AML-193 (cell line): ENCODE measurements at places on chromosomes 16 and 17.

- DNase-seq, result peak; percentile 48
These were observed 2.8 kb upstream of the FUS start for GRCh38 chr16:31177136-31177535.

- DNase-seq, result peak; percentile 12
These were observed 38.3 kb downstream of the REXO5 start for GRCh38 chr16:20844588-20844987.

DNA sequence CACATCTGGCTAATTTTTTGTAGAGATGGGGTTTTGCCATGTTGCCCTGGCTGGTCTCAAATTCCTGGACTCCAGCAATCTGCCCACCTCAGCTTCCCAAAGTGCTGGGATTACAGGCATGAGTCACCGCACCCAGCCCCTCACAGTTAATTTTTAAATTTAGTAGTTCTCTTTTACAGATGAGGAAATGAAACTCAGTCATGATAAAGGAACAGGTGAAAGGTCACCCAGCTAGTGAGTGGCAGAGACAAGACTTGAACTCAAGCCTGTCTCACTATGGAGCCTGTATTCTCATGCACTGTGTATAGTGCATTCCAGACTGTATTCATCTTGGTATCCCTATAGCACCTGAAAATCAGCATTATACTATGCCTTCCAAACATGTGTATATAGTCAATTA is 77.1 kb upstream of the WSB1 start:
- DNase-seq, result no peak

- DNase-seq, result no peak
These were observed 23.4 kb upstream of the IL17C start for GRCh38 chr16:88614818-88615580.

GRCh38 chr17:8639709-8640108 is 9.2 kb upstream of the MYH10 start:
- DNase-seq, result no peak

DNA sequence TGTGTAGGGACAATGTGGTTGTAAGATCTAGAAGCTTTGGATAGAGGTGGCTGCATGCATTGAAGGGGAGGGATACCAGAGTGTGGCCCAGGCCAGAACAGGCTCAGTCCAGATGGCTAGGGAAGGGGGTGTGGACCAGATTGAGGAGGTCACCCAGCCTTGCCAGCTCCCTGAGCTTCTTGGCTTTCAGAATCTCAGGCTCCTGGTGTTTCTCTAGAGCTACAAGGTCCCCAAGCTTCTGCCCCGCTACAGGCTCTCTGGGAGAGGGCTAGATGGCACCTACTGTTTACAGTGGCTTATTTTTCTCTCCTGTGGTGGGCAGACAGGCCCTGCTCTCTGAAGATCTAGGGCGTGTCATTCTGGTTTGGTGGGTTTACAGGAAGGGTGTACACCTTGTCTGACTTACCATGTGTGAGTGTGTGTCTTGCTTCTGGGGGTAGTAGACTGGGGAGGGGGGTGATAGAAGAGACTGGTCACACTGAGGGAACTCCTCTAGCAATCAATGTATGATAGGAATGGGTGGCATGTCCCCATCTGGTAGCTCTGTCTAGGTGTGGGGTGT is 1.1 kb downstream of the RARA start:
- no peak for DNase-seq

DNA sequence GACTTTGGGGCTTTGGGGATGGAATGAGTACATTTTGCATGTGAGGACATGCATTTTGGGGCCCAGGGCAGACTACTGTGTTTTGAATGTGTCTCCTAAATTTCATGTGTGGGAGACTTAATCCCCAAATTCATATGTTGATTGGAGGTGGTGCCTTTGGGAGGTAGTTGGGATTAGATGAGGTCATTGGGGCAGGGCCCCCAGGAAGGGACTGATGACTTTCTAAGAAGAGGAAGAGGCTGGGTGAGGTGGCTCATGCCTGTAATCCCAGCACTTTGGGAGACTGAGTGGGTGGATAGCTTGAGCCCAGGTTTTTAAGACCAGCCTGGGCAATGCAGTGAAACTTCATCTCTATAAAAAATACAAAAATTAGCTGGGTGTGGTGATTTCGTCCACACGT is 42.8 kb upstream of the RAI1 start:
- DNase-seq, result no peak

DNA sequence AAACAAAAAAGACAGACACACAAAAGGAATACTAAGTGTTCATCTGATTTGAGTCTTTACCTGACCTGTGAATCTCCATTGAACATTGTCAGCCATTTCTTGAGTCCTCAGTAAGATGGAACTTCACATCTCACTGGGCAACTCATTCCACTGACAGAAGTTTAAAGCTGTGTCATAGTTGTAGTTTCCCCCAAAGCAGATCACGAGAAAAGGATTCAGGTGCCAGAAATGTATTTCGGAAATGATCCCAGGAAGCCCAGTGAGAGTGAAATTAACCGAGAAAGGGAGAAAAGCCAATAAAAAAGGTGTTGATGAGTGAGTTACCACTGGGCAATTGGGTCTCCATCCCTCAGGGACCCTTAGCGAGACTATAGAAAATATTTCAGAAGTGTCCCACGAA is 6.5 kb downstream of the CHD9 start:
- DNase-seq, result no peak

- no peak for DNase-seq
These were observed 4.2 kb downstream of the MFAP4 start for GRCh38 chr17:19382531-19383444.

DNA sequence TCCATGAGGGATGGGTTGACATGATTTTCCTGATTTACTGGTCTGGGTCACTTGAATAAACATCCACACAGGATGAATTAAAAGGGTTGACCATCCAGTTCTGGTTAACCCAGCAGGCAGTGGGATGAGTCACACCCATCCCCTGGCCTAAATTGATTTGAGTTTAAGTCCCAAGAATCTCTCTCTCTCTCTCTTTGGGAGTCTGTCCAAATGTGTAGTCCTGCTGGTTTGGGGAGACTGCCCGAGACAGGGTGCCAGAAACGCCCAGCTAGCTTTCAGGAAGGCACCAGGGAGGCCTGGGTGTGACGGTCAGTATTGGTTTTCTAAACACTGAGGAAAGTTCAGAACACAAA is 38.8 kb downstream of the SCPEP1 start:
- no peak for DNase-seq

GRCh38 chr17:57747221-57748017 is 2.3 kb upstream of the CCDC182 start:
- peak; percentile 73 for DNase-seq

- no peak for DNase-seq
These were observed 1.8 kb downstream of the SSTR5 start for GRCh38 chr16:1074379-1074649.

GRCh38 chr16:627454-628239 is 3.1 kb upstream of the WFIKKN1 start:
- no peak for DNase-seq

- no peak for DNase-seq
These were observed 559.5 kb upstream of the CDH11 start for GRCh38 chr16:65681406-65681805.

- DNase-seq, result no peak
These were observed 18.4 kb downstream of the PARN start for GRCh38 chr16:14611660-14612059.

GRCh38 chr16:74774223-74775139 is at the start of gene FA2H:
FA2H (minus strand) TSS chr16:74774820; CDS start chr16:74774755, 65 bp downstream.
- DNase-seq, result no peak

DNA sequence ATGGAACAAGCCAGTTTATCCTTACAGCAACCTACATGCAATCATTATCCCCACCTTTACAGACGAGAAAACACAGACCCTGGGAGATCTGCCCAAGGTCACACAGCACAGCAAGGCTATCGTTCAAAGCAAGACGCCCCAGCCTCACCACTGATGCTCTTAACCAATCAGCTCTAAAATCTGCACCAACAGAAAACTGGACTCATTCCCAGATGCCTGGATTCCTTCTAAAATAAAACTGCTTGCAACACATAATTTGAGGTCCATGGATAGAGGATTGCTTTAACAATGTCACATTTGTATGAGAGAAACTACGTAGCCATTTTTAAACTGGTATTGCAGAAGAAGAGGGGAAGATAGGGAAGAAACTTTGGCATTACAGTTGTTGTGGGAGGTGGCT is 6.8 kb downstream of the COTL1 start:
- DNase-seq, result no peak

- no peak for DNase-seq
These were observed 1.8 kb downstream of the CNTNAP4 start for GRCh38 chr16:76278980-76279379.

DNA sequence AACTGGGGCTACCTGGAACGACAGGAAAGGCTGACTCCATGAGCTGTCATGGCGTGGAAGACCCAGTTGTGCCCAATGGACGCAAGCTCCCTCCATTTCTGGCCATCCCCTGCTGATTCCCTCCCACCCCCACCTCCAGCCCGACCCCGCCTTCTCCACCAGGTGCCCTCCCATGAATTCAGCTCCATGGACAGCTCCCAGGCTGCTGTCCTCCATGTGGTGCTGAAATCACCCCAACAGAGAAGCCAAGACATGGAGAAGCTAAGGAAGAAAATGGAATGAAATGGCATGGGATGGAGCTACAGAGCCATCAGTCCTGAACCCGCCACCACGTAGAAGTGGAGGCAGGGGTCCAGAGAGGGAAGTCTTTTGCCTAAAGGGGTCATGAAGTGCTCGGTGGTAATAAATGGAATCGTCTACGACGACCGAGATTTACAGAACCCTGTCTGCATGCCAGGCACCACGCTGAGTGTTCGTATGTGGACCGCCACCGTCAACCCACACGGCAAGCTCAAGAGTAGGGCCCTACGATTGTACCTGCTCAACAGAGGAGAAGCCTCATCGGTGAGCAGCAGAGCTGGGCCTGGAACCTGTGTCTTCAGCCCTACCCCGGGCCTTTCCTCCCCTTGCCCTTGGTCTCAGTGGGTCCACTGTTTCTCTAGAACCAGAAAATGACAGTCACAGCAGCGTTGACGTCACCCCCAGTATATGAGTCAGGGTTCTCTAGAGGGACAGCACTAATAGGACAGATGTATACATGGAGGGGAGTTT is 9.3 kb upstream of the ZC3H18 start:
- peak; percentile 1 for DNase-seq

DNA sequence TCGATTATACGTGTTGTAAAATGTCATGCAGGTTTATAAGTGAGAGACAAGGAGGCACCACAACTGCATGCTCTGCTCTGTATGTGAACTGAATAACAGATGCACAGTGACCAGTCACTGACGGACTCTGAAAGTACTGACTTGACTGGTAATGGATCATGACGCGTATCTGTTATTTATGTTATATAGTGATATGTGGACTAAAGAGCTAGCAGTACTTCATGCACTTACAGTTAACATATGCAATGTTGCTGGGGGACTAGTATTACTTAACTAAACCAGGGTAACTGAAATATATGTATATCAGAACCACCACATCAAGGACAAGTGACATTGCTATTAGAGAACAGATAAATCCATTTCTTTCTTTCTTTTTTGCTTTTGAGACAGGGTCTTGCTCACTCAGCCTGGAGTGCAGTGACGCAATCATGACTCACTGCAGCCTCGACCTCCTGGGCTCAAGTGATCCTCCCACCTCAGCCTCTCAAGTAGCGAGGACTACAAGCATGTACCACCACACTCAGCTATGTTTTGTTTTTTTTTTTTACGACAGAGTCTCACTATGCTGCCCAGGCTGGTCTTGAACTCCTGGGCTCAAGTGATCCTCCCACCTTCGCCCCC is 17.2 kb downstream of the COIL start:
- DNase-seq, result no peak

- no peak for DNase-seq
These were observed 8.6 kb downstream of the KRT10 start for GRCh38 chr17:40813804-40814203.

DNA sequence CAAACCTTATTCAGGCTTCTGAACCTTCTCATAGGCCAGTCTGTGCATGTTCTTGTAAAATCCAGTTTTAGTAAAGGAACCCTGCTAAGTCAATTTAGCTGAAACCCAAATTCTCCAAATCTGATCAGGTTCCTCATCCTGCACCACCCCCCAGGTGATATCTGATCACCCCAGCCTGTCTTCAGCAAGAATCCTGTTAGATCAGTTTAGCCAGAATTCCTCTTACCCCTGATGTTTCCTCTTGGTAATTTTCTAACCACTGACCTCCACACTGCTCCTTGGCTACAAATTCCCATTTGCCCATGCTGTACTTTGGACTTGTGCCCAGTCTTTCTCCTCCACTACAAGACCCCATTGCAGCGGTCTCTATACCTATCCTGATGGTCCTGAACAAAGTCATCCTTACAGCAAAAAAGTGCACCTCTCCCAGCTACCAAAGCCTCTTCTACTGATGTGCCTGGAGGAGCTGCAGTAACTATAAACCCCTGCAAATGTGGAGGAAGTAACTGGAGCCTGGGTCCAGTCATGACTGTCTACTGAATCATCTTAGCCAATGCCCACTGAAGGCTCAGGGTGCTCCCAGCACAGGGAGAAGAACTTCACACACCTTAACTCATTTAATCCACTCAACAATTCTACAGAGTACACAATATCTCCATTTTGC is 23.8 kb downstream of the TEX14 start:
- DNase-seq, result no peak

- no peak for DNase-seq
These were observed 407.1 kb downstream of the WWOX start for GRCh38 chr16:78506367-78507193.

DNA sequence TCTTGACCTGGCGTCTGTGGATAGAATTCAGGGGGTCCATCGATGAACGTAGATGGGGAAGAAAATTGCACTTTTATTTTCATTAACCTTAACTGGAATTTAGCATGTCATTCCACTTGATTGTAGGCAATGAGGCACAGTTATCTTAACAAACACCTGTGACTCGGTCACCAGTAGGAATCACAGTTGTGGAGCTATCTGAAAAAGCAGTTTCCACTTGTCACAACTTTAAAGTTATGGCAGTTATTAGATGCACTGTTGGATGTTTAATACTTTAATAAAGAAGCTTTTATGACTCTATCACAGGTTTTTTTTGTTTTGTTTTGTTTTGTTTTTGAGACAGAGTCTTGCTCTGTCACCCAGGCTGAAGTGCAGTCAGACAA is 83.7 kb upstream of the LGALS9 start:
- DNase-seq, result no peak

GRCh38 chr17:79532107-79532790 is 78.6 kb downstream of the RBFOX3 start:
- DNase-seq, result no peak

DNA sequence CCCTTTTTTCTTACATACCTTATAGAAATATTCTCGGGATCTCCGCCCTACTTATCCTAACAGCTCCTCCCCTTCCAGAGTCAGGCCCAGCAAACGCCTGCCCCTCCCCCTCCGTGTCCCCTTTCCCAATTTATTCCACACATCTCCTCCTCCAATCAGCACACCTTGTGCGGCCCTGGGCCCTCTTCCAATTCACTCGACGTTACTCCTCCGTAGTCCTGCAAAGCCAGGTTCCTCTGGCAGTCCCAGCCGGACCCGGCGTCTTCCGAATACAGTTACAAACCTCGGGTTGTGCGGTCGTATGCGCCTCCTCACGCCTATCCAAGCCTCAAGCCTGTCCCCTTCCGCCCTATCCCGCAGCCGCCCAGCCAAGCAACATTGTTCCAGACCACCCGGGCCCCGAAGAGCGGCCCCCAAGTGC is 677 bp downstream of the CBX1 start:
- peak; percentile 32 for DNase-seq
